ENCODE measurements at places on chromosomes 12 and 14.

- no peak for DNase-seq
These were observed 10.7 kb downstream of the TMTC1 start for GRCh38 chr12:29773076-29773475.

DNA sequence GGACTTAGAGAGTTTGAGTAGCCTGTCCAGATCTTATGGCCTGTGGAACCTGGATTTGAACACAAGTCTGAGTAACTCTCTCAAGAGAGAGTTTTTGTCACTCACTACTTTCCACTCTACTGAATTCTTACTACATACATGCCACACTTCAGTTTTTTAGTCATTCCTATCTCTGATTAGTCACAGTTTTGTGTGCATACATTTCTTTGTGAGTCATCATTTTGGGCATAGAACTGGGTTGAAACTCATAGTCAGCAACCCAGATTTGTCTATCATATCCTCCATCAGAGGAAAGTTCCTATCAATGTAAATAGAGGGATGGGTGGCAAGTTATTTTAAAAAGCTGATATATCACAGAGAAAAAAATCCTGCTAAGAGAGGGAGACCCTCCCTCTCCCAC lies 42.9 kb downstream of the FLRT2 start:
- DNase-seq = no peak

DNA sequence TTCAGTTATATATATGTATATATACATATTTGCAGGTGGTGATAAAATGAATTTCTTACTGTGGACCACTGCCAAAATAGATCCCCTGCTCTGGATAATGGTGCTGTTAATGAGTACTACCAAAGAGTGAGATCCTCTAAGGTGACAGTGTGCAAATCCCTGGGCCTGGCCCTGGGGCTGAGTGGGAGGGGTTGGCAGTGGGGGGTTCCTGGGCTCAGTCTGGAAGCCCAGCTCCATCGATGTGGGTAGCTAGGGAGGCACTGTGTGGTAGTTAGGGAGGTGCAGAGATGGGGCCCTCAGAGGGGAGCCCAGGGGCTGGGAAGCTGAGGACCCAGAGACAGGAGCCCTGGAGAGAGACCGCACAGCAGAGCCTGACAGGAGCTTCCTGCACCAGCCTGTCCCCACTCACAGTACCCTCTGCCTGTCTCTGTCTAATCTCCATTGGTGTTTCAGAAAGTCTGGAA lies 9.1 kb downstream of the KRT8 start:
- no peak for DNase-seq

DNA sequence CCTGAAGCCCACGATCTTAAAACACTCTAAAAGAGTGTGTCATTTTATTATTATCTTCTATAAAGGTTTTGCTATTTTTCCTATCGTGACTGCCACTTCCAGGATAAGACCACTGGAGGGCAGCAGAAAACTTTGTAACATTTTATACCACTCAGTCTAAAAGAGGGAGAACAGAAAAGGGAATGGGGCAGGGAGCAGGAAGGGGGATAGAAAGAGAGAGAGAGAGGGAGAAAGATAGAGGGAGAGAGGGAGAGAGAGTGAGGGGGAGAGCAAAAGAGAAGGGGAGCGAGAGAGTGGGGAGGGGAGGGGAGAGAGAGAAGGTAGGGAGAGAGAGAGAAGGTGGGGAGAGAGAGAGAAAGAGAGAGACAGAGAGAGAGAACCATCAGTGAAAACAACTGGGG lies 2.0 kb upstream of the ART4 start:
- peak; percentile 69 for DNase-seq

GRCh38 chr12:68235576-68235975 lies 10.0 kb upstream of the IL26 start:
- no peak for DNase-seq

DNA sequence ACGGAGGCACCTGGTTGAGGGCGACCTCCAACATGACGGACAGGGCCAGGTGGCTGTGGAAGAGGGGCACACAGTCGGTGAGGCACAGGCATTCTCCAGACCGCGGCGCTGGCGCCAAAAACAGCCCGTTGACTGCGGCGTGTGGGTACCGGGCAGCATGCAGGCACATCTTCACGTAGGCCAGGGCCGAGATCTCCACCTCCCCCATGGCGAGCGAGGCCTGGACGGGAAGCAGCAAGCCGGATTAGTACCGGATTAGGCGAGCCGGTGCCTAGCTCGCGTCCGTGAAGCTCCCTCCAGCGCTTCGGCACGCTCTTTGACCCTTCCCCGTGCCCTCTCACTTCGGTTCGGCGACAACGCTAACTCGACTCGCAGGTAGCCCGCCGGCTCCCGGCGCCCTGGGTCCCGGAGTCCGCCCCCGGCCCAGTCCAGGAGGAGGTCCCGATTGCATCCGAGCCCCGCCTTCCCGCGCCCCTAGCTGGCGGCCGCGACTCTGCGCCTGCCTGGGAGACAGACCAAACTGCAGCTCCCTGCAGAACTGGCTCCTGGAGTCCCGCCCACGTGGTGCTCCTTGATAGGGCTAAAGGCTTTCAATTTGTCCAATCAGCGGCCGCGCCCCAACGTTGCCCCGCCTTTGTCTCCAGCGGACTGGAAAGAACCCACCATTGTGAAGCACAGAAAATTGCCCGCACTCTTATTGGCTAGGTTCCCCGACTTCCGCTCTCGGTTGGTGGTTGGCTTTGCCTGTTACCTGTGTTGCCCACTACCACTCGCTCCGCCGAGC lies at the start of gene EMC9:
Gene EMC9 (minus strand): TSS at position 495 of the 784 bp plus-strand sequence. CDS start 287 bp downstream, at position 208.
- DNase-seq = peak; percentile 100

DNA sequence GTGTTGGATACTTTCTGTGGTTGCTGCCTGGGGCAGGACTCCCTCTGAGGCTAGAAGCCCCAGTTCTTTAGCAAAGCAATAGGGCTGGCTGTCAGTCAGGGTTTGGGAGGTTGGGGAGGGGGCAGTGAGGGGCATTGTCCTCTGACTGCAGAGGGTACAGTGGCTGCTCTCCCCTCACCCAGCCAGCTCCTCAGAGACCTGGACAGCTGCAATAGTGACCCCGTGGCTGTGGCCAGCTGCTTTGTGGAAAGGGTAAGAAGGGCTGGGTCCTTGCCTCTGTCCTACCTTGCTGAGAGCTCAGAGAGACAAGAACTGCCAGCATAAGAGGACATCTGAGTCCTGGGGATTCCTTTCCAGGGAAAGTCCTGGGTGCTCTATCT lies 25.8 kb downstream of the PLEKHG3 start:
- DNase-seq = no peak

GRCh38 chr14:65137648-65138307 lies 35.5 kb upstream of the MAX start:
- DNase-seq = no peak

DNA sequence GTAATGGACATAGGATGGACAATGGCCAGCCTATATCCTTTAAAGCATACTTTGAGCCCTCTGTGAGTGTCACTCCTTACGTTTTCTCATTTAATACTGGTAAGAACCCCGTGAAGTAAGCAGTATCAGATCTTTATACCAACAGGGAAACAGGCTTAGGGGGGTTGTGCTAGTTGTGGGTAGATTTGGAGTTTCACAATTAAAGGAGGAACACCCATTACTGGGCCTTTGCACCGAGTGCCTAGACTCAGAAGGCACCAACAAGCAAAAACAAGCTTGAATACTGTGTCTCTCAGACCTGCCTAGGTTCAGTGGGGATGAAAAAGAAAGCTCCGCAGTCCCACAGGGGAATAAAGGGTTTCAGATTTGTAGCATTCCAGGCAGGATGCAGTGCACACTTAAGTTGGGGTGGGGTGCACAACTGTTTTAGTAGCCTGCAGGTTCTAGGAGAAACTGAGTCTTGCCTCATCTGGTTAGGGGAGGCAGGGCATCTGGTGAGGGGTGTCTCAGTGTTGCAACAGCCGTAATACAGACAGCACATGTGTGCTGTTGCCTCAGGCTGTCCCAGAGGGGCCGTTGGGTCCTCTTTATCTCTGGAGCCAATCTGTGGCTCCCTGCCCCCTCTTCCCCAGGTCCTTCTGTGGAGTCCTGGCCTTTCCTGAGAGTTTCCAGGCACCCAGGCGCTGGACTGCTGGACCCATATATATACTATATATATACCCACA lies 51.2 kb downstream of the IRAK3 start:
- peak; percentile 46 for DNase-seq

DNA sequence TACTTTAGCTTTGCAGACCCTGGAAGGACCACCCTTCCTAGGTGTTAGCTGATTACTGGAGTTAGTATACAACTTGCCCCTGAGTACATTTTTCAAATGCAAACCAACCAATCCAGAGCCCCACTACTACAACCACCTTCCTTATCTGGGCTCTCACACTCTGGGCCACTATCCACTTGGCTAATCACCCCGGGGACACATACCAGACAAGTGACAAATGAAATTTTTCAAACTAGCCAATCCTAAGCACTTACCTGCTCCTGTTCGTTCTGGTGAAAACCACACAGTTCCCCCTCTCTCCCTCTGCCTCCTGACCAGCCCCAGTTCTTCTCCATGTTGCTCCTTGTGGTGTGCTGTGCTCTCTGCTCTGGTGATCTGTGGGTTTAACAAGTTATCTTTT lies 140.4 kb downstream of the CNTN1 start:
- no peak for DNase-seq

DNA sequence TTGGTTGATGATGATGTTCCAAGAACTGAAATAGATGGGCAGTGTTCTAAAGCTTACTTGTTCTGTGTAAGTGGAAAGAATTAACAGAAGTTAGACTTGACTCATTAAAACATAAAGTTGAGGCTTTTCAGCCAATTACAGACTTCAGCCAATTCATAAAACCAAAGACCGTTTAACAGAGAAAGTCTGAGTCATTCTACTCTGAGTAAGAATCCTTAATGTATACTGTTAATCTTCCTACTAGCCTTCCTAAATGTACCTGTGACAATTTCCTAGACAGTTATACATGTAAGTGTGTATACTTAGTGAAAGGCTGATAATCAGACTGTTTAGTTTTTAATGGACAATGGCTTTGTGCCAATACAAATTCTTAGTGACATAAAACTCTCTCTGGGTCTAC lies 681.0 kb downstream of the RPL10L start:
- no peak for DNase-seq

DNA sequence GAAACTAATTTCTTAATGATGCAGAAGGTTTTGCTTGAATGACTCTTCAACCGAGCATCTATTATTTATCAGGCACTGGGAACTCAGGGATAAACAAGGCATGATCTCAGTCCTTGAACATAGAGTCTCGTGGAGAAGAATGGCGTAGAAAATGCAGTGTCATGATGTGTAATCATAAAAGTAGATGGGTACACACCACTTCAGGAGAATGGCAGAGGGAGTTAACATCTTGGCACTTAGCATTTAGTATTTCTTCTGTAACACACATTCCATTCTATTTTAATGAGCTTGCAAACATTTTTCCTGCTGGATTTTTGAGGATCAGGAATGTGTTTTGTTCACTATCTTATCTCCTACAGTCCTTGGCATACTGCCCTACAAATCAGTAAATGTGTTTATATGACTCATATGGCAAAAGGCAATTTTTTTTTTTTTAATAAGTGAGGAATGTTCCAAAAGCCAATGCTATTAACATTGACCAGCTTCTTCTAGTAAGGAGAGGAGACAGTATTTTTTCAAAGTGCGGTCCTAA lies 3.8 kb downstream of the TXNRD1 start:
- DNase-seq = no peak

DNA sequence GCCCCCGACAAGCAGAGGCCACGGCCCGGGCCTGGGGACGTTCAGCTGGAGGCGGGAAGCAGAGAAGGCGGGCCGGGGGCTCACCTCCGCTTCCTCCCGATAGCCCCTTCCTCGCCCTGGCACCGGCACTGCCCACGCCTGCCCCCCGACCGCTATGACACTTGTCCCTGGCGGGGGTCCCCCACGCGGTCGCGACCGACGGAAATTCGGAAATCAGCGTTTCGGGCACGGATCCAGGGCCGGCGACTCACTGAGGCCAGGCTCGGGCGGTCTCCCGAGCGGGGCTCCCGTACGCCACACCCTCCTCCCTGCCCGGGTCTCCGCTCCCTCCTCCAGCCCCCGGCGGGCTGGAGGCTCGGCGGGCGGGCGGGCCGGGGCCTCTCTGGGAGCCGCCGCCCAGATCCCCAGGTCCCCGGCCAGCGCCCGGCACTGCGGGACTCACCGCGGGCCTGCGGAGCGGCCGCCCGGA lies 581 bp downstream of the PITPNM2 start:
- peak; percentile 27 for DNase-seq

GRCh38 chr12:101231636-101232035 lies 21.6 kb upstream of the SLC5A8 start:
- DNase-seq = no peak

DNA sequence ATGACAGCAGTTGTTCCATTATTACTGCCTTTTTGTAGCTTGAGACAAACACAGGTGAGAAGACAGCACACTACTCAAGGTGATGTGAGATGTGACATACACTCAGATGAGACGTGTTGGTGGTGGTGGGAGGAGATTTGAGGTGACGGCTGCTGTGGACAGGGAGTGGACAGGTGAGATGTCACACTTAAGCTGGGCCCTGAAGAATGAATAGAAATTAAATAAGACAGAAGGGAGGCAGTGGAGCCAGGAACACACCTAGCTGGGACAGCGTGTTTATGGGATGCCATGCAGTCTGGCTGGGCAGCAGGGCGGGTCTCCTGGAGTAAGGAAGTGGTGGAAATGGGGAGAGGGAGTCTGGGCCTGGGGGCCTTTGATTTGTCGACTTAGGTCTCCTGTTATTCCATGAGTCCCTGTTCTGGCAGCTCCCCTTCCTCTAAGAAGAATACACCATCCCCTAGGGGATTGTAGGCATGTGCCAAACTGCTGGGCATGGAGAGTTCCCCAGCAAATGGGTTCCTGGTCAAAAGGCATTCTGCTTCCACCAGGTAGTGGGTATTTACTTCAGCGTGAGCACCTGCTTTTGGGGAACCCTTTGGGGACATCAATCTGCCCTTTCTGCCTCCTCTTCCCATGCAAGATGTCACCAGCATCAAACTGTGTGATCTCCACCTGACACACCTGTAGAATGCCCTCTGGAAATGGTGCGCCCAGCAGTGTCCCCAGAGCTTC lies 71.2 kb upstream of the ESRRB start:
- no peak for DNase-seq

DNA sequence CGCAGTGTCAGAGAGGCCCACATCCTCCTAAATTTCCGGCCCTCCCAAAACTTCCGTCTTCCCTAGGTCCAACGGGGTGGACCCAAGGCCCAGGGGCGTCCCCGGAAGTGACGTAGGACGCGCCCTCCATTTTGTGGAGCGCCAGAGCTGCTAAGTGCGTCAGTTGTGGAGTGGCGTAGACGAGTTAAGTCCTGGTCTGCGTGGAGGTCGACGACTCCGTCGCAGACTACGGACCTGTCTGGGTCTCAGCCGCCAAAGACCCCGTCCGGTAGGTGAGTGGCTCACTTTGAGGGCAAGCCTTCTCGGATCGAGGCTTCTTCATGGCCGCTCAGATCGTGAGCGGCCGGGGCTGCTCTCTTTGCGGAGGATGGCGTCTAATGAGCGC lies at the start of gene SRSF5:
Gene SRSF5 (plus strand): TSS at position 159 of the 385 bp plus-strand sequence. CDS start 1,015 bp downstream, outside the sequence.
- peak; percentile 95 for DNase-seq

GRCh38 chr14:73633116-73634010 lies 11.4 kb upstream of the DNAL1 start:
- DNase-seq = peak; percentile 62

- DNase-seq = no peak
These were observed 10.7 kb upstream of the TXNRD1 start for GRCh38 chr12:104204690-104205480.

DNA sequence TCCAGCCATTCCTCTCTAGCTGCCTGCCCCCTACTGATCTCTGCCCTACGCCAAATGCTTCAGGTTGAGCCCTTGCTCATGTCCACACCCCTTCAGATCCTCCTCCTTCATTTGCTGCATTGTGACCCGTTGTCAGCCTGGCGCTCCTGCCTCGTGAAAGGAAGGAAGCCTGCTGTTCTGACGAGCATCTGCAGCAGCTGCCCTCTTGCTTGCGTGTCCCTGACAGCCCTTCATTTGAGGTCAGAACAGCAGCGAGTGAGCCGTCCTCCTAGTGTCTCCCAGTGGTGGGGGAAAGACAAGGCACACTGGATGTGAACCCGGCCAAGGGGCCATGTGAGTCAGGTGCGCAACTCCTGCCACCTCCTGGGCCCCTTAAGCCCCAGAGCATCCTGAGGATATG lies 3.0 kb upstream of the PIANP start:
- DNase-seq = peak; percentile 84

All from SK-N-DZ (cell line).